Right lobe of liver (tissue), 6 donors: ENCODE measurements at places on chromosomes 13 and 19. TPM values are rescaled to one million over a fixed set of nuclear protein-coding genes. Genes with fewer than 3 reads are reported as not detected.

- H3K27me3 ChIP-seq = no peaks in the 10 kb centered on the region
- H3K36me3 ChIP-seq = peaks cover under 1% of the 10 kb centered on the region
- H3K4me3 ChIP-seq = no peak overlapping the region
- DNase-seq = no peak
- no peaks in the 10 kb centered on the region for H3K4me1 ChIP-seq
These were observed 21.3 kb downstream of the ZNF77 start for GRCh38 chr19:2923510-2923909.

DNA sequence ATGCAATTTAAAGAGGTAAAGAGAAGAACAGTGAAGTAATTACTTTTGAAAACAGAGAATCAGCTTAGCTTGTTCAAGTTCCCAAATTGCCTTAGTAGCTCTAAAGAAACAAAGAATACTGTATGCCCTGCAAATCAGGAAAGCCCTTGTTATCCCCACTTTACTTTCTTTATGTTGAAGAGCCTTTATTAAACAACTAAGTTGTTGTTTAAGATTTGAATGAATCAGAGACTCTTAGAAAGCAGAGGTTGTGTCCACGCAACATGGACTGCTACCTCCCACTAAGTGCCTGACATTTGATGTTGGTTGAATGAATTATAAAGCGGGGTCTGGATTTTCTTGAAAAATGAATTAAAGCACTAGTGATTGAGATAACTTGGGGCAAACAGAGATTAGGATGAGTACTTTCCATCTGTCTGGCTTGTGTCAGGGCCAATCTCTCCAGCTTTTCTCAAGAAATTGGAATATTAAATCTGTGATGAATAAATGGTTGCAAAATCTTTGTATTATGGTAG is 214.7 kb downstream of the POSTN start:
- no peak for DNase-seq
- H3K4me1 ChIP-seq = no peaks in the 10 kb centered on the region
- H3K4me3 ChIP-seq = no peak overlapping the region

DNA sequence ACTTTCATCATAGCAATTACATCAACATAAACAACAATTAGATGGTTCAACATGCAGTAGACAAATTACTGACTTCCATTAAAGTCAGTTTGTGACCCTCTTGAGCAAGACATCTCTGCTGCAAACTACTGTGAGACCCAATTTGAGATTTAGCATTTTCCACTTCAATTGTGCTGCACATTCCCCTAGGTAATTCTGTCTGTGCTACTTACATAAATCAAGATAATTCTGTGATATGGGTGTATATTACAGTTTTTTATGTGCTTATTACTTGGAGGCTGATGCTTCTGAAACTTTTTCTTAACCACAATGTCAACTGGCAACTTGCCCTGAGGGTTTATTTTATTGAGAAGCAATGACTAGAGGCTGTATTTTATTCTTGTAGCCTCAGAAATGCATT is 1714.4 kb downstream of the OLFM4 start:
- no peak for DNase-seq
- H3K27me3 ChIP-seq = no peaks in the 10 kb centered on the region
- no peaks in the 10 kb centered on the region for H3K36me3 ChIP-seq
- no peak overlapping the region for H3K27ac ChIP-seq
- no peaks in the 10 kb centered on the region for H3K4me1 ChIP-seq

- no peak for DNase-seq
- no peak overlapping the region for H3K27ac ChIP-seq
- H3K4me3 ChIP-seq = no peak overlapping the region
- no peaks in the 10 kb centered on the region for H3K36me3 ChIP-seq
- H3K27me3 ChIP-seq = no peaks in the 10 kb centered on the region
These were observed 116.7 kb downstream of the KLF12 start for GRCh38 chr13:74017301-74018061.

The TPTE2 gene
- not detected for total RNA-seq
